ENCODE measurements at places on chromosomes 2 and 18.

DNA sequence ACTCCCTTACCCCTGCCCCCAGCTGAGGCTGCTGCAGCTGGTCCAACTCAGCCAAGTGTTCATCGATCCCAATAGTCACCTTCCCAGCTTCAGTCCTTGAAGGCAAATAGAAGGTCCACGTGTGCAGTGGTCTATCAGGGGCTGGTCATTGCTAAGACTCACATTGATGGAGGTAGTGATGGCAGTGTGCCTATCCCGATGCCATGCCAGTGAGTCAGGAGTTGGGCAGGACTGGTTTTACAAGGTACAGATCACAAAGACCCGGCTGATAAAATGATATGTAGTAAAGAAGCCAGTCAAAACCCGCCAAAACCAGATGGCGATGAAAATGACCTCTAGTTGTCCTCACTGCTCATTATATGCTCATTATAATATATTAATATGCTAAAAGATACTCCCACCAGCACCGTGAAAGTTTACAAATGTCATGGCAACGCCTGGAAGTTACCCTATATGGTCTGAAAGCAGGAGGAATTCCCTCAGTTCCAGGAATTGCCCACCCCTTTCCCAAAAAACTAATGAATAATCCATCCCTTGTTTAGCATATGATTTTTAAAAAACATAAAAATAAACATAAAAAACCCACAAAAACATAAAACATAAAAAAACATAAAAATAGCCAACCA, 2.9 kb upstream of the C2orf80 start:
- no peak for DNase-seq

DNA sequence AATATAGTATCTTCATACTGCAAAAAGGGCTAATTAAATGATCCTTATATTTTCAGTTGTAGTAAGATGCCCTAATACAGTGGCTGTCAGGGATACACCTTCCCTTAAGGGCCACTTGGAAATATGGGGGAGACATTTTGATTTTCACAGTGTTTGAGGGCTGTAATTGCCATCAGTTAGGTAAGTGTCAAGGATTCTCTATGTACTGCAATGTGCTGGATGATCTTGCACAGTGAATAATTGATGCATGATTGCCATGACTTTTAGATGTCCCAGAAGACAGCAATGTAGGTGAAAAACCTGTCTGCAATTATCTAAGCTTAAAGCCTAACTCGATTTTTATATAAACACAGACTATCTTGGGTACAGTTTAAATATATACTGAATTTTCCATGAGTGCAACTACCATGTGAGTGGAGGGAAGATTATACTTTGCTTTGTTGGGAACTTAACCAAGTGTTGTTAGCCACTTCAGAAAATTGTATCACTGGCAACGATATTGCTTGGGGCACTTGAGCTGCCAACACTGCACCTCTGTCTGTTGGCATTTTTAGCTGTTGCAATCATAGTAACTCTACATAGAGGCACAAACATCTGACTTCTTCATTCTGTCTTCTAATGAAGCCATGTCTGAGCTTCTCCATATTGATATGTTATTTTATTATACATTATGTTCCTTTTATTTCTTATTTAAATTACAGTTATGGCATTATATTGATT, 45.2 kb downstream of the MAIP1 start:
- DNase-seq, result no peak

- no peak for DNase-seq
Measured at GRCh38 chr2:128405467-128405900, 86.8 kb upstream of the HS6ST1 start.

DNA sequence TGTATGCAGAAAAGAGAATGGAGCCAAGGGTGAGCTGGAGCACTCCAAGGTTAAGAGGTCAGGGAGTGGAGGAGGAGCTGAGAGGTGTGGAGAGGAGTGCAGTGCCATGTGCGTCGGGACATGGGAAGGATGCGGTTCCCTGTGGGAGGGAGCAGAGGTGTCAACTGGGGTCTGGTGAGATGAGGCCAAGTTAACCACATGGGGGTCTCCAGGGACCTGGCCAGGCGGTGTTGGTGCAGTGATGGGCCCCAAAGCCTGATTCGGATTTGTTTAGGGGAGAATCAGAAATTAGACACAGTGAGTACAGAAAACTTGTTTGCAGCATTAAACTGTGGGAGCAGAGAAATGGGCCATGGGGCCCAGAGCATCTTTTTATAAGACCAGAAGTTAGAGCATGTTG, 210.5 kb downstream of the LDLRAD4 start:
- DNase-seq, result no peak

GRCh38 chr2:74887445-74887951, 53.6 kb downstream of the HK2 start:
- DNase-seq, result no peak

Data from stimulated activated CD8-positive, alpha-beta memory T cell treated with anti-CD3 and anti-CD28 coated beads, Interleukin-4, amount 100 ng/mL, for 24 hours (primary cell).